Large intestine (tissue), 12 donors: ENCODE measurements at places on chromosomes 1 and 21. TPM values are rescaled to one million over a fixed set of nuclear protein-coding genes. Genes with fewer than 3 reads are reported as not detected.

Gene ANGPTL1
- polyA plus RNA-seq = 11.0 TPM

Gene CDK11A
- polyA plus RNA-seq = 21.1 TPM

Gene KCND3
- polyA plus RNA-seq = 2.5 TPM

Gene TM2D1
- polyA plus RNA-seq = 54.5 TPM

Gene LCE1C
- polyA plus RNA-seq = not detected

Gene NPHS2
- polyA plus RNA-seq = not detected

Gene RIIAD1
- 13.5 TPM for polyA plus RNA-seq

Gene MXRA8
- 346 TPM for polyA plus RNA-seq

Gene C1orf232
- not detected for polyA plus RNA-seq

Gene TTC24
- polyA plus RNA-seq = 0.15 TPM

Gene AUNIP
- 2.0 TPM for polyA plus RNA-seq

Gene NIPAL3
- 16.0 TPM for polyA plus RNA-seq

Gene CCT3
- 215 TPM for polyA plus RNA-seq
